ENCODE measurements at places on chromosomes 2 and 18. TPM values are rescaled to one million over a fixed set of nuclear protein-coding genes. Genes with fewer than 3 reads are reported as not detected.

The GALNT3 gene
- 3.1 TPM for total RNA-seq

The FAP gene
- not detected for total RNA-seq

DNA sequence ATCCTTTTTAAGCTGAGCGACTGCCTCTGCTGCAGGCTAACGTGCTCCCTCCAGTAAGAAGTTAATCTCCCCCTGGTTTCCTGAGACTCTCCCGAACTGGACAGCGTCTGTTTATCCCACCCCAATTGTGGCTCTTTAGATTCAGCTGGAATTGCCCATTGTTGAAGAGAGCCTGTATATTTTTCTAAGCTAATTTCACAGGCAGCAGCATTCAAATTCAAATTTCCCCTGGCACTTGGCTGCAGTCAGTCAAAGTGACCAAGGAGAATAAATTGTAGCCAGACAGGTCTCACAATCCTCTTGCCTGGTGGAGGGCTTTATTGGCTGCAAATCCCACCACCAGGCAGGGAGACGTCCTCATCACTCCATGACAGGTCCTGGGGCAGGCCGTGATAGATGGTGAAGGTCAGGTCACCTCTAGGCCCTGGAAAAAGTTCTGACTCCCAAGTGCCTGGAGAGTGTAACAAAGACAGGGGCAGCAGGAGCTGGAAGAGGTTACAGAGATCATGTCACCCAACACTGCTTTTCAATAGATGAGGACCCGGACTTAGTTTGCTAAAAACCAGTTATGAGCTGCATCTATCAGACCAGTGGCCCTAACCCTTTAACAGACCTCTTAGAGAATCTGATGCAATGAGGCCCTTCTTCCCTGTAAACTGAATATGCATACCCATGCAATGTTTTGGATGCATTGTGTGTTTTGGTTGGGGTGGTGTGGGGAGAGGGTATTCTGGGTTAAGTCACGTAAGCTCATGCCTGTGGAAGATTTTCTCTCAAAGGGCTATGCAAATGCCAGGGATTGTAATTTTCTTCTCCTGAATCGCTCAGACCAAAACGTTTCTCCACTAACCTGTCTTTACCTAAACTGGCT is 32.3 kb upstream of the C18orf32 start:
- DNase-seq, result peak; percentile 8

- DNase-seq, result no peak
These were observed 539.3 kb downstream of the TNS1 start for GRCh38 chr2:217463402-217464075.

- no peak for DNase-seq
These were observed 40.6 kb upstream of the MAP2 start for GRCh38 chr2:209383212-209383611.

- no peak for DNase-seq
These were observed 37.1 kb downstream of the COA5 start for GRCh38 chr2:98571121-98571701.

- DNase-seq, result no peak
These were observed 151.6 kb downstream of the GLI2 start for GRCh38 chr2:120887320-120887697.

GRCh38 chr2:198905881-198906612 is 551.7 kb downstream of the SATB2 start:
- DNase-seq, result no peak

DNA sequence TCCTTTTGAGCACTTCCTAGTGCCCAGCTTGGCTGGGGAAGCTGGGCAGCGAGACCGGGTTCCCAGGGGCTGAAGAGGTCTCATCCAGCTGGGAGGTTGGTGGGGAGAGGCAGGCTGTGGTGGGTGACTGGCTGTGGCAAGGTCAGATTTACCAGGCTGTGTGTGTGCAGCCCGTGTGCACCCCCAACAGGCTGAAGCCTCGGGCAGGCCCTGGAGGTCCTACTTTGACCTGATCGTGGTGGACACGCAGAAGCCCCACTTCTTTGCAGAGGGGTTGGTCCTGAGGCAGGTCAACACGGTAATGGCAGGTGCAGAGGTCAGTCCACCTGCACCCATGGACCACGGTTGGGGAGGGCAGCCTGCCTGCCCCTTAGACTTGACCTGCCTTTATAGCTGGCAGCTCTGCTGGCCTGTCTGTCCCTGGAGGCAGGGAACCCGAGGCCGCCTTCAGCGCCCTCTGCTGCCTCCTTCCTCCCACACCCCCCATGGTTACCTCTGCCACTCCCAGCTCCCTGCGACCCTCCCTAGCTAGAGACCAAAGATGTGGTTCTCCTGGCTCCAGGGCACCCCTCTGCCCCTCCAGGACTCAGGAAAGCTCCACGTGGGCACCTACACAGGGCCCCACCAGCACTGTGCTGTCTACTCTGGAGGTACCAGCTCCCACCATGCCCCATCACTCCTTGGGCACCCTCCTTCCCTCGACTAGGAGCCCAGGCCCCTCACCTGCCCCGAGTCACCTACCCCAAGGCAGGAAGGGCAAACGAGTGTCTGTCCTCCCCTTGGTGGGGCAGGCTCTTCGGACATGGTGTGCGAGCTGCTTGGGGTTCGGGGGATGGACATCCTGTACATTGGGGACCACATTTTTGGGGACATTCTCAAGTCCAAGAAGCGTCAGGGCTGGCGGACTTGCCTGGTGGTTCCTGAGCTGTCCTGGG is 4.0 kb downstream of the NT5DC4 start:
- no peak for DNase-seq

Data from neural crest cell (in vitro differentiated cells).